ENCODE measurements at places on chromosomes 2 and 18. TPM values are rescaled to one million over a fixed set of nuclear protein-coding genes. Genes with fewer than 3 reads are reported as not detected.

- no peak for DNase-seq
- H3K4me3 ChIP-seq = no peak overlapping the region
- H3K27me3 ChIP-seq = no peaks in the 10 kb centered on the region
- no peak overlapping the region for H3K27ac ChIP-seq
These were observed 10.0 kb downstream of the TCF4 start for GRCh38 chr18:55577812-55578539.

GRCh38 chr2:65212115-65212514 lies 15.5 kb upstream of the ACTR2 start:
- H3K36me3 ChIP-seq = no peaks in the 10 kb centered on the region
- H3K27ac ChIP-seq = no peak overlapping the region
- H3K4me3 ChIP-seq = no peak overlapping the region
- H3K27me3 ChIP-seq = no peaks in the 10 kb centered on the region

DNA sequence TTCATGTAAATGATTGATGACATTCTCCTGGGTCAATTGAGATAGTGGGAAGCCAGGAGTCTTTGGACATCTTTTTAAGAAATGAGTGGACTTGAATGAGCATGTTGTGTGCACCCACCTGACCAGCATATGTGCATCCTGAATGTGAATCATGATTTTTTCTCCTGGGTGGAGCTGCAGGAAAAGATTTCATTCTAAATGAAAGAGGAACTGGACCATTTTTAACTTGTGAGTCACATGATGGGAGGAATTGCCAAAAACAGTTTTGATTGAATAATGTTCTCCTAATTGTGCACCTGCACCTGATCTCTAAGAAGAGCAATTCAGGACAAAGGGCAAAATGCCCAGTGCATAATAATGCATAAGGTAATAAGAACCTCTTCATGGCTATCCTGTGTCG lies 32.3 kb downstream of the COPS8 start:
- no peak overlapping the region for H3K4me3 ChIP-seq
- no peaks in the 10 kb centered on the region for H3K4me1 ChIP-seq
- H3K27ac ChIP-seq = no peak overlapping the region
- H3K36me3 ChIP-seq = no peaks in the 10 kb centered on the region
- no peaks in the 10 kb centered on the region for H3K27me3 ChIP-seq

DNA sequence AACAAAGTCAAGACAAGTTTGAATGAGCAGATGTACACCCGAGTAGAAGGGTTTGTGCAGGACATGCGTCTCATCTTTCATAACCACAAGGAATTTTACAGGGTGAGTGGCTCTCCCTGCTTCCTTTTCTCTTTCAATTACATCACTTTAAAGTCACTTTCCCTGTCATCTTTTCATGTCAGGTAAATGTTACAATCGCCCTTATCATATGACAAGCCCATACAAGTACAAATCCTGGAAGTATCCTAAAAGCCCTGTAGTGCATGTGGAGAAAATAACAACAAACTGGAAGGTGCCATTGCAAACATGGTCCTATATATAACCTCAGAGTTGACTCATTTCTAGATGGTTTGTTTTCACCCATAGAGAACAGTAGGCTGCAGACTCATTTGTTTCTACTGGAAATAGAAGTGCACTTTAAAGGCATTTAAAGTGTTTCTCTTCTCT lies 126.0 kb downstream of the SP100 start:
- H3K27ac ChIP-seq = peak overlapping the region; percentile 41
- no peaks in the 10 kb centered on the region for H3K27me3 ChIP-seq
- H3K4me3 ChIP-seq = peak overlapping the region; percentile 21
- no peaks in the 10 kb centered on the region for H3K36me3 ChIP-seq
- peak; percentile 54 for DNase-seq
- peaks cover 53% of the 10 kb centered on the region for H3K4me1 ChIP-seq

GRCh38 chr2:112634153-112634873 lies 11.4 kb upstream of the SLC20A1 start:
- H3K4me1 ChIP-seq = peaks cover 39% of the 10 kb centered on the region
- H3K27me3 ChIP-seq = no peaks in the 10 kb centered on the region
- DNase-seq = no peak
- H3K4me3 ChIP-seq = no peak overlapping the region

GRCh38 chr2:136917411-136917881 lies 152.1 kb downstream of the THSD7B start:
- H3K27ac ChIP-seq = no peak overlapping the region
- H3K4me1 ChIP-seq = no peaks in the 10 kb centered on the region
- no peak for DNase-seq

DNA sequence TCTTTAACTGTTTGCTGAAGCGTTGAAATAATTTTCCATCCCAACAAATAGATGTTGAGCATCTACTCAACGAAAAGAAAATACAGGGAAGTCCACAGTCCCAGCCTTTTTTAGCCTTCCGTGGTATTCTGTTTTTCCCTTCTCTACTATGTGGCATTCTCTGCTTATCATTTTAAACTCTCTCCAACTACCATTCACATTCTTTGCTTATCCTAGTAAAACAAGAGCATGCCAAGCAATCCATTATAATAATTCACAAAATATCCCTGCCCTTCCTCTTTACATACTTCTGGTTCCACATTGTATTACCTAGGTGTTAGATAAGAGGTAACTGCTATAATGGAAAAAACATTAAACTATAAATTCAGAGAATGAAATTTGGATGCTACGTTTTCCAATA lies 1.6 kb upstream of the SESTD1 start:
- H3K4me1 ChIP-seq = peaks cover 5% of the 10 kb centered on the region
- H3K27ac ChIP-seq = no peak overlapping the region
- DNase-seq = no peak
- H3K27me3 ChIP-seq = no peaks in the 10 kb centered on the region
- no peak overlapping the region for H3K4me3 ChIP-seq

GRCh38 chr2:206452750-206453149 lies 9.4 kb downstream of the ADAM23 start:
- no peaks in the 10 kb centered on the region for H3K36me3 ChIP-seq
- peaks cover 19% of the 10 kb centered on the region for H3K4me1 ChIP-seq
- H3K4me3 ChIP-seq = no peak overlapping the region
- no peaks in the 10 kb centered on the region for H3K27me3 ChIP-seq
- H3K27ac ChIP-seq = no peak overlapping the region

DNA sequence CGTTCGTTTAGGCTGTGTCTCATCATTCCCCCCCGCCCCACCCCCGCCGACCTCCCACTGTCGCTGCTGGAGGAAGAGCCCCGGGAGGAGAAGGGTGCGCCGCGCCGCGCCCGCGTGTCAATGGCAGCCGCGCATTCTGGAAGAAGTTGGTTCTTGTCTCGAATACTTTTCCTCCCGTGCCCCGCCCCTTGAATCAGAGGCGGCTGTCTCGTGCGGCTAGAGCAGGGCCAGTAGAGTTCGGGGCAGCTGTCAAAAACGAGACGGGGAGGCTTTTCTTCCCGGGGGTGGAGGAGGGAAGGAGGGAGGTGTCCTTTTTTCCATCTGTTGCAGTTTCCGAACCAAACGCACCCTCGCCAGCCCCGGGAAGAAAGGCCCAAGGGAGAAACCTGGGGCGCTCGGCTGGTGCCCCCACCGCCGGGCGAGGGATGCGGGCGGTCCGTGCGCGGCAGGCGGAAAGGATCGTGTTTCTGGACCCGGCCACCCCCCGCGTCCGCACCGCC lies 410 bp upstream of the TGIF1 start:
- DNase-seq = no peak
- peaks cover 30% of the 10 kb centered on the region for H3K4me1 ChIP-seq
- peaks cover 22% of the 10 kb centered on the region for H3K27me3 ChIP-seq
- no peaks in the 10 kb centered on the region for H3K36me3 ChIP-seq
- no peak overlapping the region for H3K27ac ChIP-seq

DNA sequence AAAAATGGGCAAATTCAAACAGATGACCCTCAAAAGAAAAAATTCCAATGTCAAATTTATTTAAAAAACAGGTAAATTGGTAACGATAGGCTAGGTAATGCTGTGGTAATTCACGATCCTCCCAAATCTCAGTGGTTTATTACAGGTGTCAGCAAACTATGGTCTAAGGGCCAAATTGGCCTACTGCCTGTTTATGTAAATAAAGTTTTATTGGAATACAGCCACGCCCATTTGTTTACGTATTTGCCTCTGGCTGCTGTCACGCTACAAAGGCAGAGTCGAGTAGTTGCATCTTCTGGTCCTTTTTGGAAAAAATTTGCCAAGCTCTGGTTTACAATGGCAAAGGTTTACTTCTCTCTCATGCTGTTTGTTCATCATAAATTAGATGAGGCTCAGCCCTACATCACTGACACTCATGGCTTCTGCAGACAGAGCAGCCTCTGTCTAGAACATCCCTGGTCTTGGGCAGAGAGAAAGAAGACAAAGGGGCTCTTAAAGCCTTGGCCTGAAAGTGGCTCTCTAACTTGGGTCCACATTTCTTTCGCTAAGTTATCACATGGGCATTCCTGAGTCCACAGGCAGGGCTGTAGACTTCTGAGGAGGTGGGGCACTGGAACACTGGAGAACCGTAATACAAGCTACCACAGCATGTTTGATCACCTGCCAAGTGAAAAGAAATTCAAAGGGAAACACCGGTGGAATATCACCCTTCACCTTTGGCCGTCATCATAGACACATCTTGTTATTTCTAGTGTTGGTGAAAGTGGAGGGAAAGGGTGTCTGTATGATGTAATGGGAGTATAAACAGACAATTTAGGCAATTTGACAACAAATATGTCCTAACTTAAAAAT lies 34.8 kb downstream of the SP110 start:
- no peak for DNase-seq
- H3K4me1 ChIP-seq = no peaks in the 10 kb centered on the region
- peaks cover 8% of the 10 kb centered on the region for H3K36me3 ChIP-seq
- H3K27me3 ChIP-seq = no peaks in the 10 kb centered on the region
- H3K27ac ChIP-seq = no peak overlapping the region

GRCh38 chr2:106596844-106597243 lies 109.7 kb downstream of the CD8B2 start:
- no peak overlapping the region for H3K27ac ChIP-seq
- H3K4me3 ChIP-seq = no peak overlapping the region
- H3K36me3 ChIP-seq = no peaks in the 10 kb centered on the region
- no peak for DNase-seq

DNA sequence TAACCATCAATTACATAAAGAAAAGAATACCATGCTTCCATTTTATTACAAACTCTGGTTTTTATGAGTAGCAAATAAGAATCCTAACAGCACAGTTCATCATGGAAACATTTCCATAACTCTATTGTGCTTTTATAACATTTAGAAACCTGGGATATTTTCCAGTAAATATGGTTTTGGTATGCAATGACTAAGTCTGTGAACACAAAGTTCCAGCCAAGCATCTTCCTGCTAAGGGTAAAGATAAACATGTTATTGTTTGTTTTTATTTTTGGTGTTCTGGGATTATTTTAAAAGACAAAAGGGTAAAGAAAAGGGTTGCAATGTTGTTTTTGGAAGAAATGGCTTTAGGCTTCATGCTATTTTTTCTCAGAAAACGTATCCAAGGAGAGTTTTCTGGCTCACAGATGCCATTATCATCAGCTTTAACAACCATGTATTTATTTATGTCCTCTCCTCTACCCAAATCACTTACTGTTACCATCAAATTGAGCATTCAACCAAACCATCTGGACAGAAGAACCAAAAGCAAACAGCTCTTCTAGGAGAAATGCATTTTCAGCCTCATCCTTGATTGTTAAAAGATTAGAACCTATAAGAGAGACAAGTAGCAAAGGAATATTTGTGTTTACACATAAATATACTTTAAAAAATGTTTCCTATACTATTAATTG lies 116.0 kb downstream of the PLA2R1 start:
- H3K4me1 ChIP-seq = no peaks in the 10 kb centered on the region
- no peak overlapping the region for H3K4me3 ChIP-seq
- no peak overlapping the region for H3K27ac ChIP-seq
- no peak for DNase-seq
- no peaks in the 10 kb centered on the region for H3K36me3 ChIP-seq

DNA sequence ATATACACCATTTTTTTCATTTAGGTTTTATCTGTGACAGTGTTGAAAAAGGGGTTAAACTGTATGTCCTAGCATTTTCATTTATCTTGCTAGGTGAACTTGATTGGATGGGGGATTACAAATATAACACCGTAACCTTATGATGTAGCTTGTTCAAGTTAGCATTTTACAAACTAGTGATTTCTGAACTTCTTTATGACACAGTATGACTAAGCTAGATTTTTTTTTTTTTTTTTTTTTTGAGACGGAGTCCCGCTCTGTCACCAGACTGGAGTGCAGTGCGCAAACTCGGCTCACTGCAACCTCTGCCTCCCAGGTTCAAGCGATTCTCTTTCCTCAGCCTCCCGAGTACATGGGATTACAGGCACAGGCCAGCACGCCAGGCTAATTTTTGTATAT lies 47.1 kb downstream of the KCMF1 start:
- DNase-seq = no peak
- H3K4me3 ChIP-seq = no peak overlapping the region
- peaks cover 8% of the 10 kb centered on the region for H3K4me1 ChIP-seq
- peaks cover 3% of the 10 kb centered on the region for H3K36me3 ChIP-seq
- H3K27ac ChIP-seq = no peak overlapping the region
- H3K27me3 ChIP-seq = no peaks in the 10 kb centered on the region

DNA sequence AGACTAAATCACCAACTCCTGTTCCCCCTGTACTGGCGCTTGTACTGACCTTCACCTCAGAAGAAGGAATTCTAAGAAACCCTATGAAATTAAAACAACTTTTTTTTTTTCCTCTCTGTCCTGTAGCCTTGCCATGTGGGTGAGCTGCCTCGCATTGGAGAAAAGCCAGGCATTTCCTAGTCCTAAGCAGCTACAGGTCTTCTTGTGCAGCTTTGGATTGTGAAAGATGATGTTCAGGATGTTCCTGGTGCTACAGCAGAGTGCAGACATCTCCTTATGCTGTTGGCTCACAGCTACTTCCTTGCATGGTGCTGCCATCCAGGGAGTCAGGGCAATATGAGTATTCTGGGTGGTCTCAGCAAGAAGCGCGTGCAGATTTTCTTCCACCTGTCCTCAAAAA lies 11.9 kb downstream of the PIK3C3 start:
- no peak overlapping the region for H3K4me3 ChIP-seq
- H3K27ac ChIP-seq = no peak overlapping the region
- DNase-seq = no peak

DNA sequence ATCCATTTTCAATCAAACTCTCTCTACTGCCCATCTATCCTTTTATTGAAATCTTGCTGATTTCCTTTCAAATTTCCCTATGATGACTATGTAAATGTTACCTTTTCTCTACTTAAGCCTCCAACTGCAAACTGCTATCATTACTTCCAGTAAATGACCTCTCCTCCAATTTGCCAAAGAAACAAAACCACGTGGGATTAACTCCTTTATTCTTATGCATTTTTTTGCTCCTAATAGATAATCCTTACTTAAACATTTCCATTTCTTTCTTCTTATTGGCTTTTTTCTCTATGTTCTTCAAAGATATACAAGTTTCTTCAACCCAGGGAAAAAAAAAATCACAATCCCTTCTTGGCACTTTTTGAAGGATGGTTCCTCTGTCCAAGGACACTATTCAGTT lies 61.2 kb downstream of the CCDC88A start:
- H3K27me3 ChIP-seq = no peaks in the 10 kb centered on the region
- no peak overlapping the region for H3K27ac ChIP-seq
- H3K4me3 ChIP-seq = no peak overlapping the region
- peaks cover 3% of the 10 kb centered on the region for H3K4me1 ChIP-seq
- no peaks in the 10 kb centered on the region for H3K36me3 ChIP-seq

- H3K27me3 ChIP-seq = no peaks in the 10 kb centered on the region
- no peaks in the 10 kb centered on the region for H3K36me3 ChIP-seq
- H3K4me3 ChIP-seq = no peak overlapping the region
- no peak overlapping the region for H3K27ac ChIP-seq
- no peaks in the 10 kb centered on the region for H3K4me1 ChIP-seq
These were observed 25.4 kb upstream of the ATP5MC3 start for GRCh38 chr2:175206866-175207265.

Gene TYMS
- total RNA-seq = 219 TPM

Gene UPP2
- total RNA-seq = not detected

Gene CYP20A1
- 11.4 TPM for total RNA-seq

Gene RAB27B
- total RNA-seq = not detected

Gene HOXD9
- not detected for total RNA-seq

Gene TXNDC2
- not detected for total RNA-seq

Gene GNAL
- not detected for total RNA-seq

Gene RASGRP3
- 61.7 TPM for total RNA-seq

Gene PCARE
- total RNA-seq = 0.08 TPM

Gene LANCL1
- total RNA-seq = 33.4 TPM

Gene CHST9
- not detected for total RNA-seq

Data from GM12878 (cell line).